Caki2 (cell line): ENCODE measurements at places on chromosomes 6 and 20. TPM values are rescaled to one million over a fixed set of nuclear protein-coding genes. Genes with fewer than 3 reads are reported as not detected.

DNA sequence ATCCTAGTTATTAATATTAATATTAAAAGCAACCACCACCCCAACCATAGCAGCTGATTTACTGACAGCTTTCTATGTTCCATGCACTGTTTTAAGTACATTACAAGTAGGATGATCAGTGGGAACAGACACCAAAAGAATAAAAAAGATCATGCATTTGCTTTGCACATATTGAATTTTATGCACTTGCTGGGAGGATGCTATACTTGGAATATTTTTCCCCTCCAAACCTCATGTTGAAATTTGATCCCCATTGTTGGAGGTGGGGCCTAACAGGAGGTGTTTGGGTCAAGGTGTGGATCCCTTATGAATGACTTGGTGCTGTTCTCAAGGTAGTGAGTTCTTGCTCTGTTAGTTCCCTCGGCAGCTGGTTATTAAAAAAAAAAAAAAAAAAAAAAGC, 178.9 kb upstream of the MYLIP start:
- DNase-seq: no peak

DNA sequence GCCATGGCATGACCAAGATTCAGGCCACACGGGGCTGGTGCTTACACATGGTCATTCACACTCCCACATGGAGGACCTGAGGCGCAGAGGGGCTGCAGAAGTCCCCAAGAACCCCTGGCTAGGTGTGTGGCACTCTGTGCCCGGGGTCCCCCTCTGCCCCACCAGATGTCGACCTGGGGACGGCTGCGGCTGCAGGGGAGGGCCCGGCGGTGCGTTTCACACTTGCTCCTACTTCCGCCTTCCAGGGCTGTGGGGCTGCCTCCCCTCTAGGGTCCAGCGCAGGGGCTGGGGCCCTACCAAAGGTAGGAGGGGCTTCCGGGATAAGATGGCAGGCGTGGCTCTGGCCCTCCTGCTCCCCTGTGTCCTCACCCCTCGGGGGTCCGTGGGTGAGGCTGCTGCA, 81.1 kb upstream of the SLCO4A1 start:
- DNase-seq: no peak

GRCh38 chr6:159989492-159990480, 20.9 kb downstream of the IGF2R start:
- DNase-seq: no peak

GRCh38 chr20:46229478-46230105, 78.7 kb downstream of the CDH22 start:
- no peak for DNase-seq

GRCh38 chr6:12606616-12607015, 110.0 kb upstream of the PHACTR1 start:
- DNase-seq: no peak

- peak; percentile 76 for DNase-seq
These were observed 7.3 kb upstream of the USP45 start for GRCh38 chr6:99522531-99522930.

DNA sequence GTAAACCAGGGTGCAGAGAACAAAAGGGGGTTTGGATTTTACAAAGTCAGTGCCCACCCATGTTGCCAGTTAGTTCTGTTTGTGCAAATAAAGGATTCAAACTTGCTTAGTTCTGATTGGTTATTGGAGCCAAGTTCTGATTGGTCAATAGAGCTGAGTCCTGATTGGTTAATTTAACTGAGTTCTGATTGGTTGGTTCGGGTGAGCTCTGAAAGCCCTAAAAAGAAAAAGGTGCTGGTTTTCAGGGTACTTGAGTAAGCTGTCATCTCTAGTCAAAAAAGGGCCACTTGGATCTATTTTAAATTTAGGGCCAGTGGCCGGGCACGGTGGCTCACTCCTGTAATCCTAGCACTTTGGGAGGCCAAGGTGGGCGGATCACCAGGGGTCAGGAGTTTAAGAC, 47.6 kb downstream of the SCGN start:
- DNase-seq: no peak

GRCh38 chr20:905396-905961, 10.7 kb downstream of the ANGPT4 start:
- DNase-seq: no peak

- no peak for DNase-seq
These were observed 20.7 kb downstream of the METTL24 start for GRCh38 chr6:110337486-110337885.

DNA sequence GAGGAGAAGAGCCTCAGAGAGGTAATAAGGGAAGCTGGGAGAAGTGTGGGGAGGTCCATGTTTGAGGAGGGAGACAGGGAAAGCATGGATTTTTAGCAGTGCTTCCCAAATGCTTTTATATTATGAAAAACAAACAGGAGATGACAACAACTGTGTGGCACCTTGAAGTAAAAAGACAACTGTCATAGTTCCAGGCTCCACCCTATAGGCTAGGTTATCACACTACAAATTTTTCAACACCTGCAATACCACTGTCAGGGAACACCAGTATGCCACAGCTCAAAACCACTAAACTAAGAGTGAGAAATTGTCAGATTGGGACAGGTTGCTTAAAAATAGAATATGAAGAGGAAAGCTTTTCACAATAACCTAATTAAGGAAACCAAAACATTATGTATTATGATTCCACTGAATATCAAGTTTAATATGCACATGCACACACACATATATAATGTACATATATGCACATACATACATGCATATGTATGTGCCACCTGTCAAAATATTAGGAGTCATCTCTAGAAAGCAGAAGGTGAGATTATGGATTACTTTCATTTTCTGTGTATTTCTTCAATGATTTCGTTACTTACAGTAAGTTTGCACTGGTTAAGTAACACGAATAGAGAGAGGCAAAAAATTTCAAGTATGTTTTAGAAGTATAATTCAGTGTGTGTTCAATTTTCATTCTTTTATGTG, 261.2 kb downstream of the PTPRK start:
- DNase-seq: no peak

GRCh38 chr6:163423696-163424095, 9.2 kb downstream of the QKI start:
- DNase-seq: no peak

GRCh38 chr6:161409353-161409752, 135.5 kb upstream of the AGPAT4 start:
- no peak for DNase-seq

DNA sequence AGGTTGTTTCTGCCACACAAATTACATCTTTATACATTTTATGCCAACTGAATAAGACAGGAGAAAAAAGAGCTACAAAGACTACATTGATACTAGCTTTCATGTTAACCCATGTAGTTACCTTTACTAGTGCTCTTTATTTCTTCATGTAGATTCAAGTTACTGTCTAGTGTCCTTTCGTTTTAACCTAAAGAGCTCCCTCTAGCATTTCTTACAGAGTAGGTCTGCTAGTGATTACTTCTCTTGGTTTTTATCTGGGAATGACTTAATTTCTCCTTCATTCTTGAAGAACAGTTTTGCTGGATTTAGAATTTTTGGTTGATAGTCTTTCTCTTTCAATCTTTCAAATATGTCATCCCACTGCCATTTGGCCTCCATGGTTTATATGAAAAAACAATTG, 21.2 kb upstream of the NOP56 start:
- no peak for DNase-seq

DNA sequence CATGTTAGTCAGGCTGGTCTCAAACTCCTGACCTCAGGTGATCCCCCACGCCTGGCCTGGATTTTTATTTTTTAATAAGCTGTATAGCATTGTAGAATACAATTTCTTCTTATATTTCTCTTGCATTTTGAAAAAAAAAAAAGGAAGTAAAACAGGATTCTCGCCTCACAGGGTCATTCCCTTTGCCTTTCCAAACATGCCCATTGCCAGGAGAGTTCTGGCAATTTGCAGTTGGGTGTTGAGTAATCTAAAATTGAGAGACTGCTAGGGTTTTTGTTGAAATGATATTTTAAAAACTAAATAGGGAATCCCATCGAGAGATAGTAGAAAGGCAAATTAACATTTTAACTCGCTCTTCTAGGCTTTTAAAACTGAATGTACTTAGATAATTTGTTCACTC, 196.1 kb downstream of the JARID2 start:
- no peak for DNase-seq

GRCh38 chr20:23160536-23161243, 74.6 kb upstream of the CD93 start:
- DNase-seq: no peak

The OPN5 gene
- not detected in 2 replicates for total RNA-seq

The PRR18 gene
- not detected in 2 replicates for total RNA-seq

The NUS1 gene
- 21.0 and 23.6 TPM in 2 replicates for total RNA-seq

The SSTR4 gene
- not detected in 2 replicates for total RNA-seq

The CAP2 gene
- total RNA-seq: 16.5 and 18.4 TPM in 2 replicates
